ENCODE measurements at places on chromosomes 4 and X.

GRCh38 chr4:3306450-3306849 is 13.6 kb downstream of the RGS12 start:
- no peak for DNase-seq

DNA sequence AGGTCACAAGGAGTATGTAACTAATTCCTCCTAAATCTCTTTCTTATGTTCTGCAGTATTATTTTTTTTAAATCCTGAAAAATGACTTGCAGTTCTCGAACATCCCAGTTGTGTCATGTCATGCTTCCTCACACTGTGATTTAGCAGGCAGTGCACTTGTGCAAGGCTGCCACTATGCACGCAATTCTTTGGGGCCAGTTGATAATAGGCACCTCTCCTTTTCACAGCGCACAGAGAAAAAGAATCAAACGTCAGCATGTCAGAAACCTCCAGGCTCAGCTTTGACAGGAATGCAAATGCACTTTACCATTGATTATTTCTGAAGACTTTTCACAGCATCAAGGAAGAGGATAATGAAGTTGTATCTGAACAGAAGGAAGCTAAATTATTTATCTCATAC is 62.9 kb downstream of the FGF13 start:
- DNase-seq = no peak

DNA sequence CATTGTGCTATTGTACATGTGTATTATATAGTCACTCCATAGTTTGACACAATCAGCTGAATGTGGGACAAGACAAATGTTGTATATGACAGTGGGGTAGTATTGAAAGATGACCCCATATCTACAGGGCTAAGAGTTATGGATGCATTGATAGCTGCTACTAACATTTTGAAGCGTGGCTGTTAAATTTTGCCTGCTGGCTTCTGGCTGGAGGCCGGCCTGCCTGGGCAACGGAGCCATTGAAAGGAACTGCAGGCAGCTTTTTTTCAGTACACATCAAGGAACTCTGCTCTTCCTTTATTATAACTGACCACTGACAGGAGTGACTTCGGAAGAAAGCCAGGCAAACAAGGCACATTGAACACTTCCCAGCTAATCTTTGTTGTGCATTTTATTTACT is 76.1 kb upstream of the TMEM33 start:
- no peak for DNase-seq

- no peak for DNase-seq
Observed at GRCh38 chrX:55742649-55743048, 25.1 kb downstream of the RRAGB start.

GRCh38 chr4:164177753-164178152 is 576.2 kb upstream of the SMIM31 start:
- DNase-seq = no peak

DNA sequence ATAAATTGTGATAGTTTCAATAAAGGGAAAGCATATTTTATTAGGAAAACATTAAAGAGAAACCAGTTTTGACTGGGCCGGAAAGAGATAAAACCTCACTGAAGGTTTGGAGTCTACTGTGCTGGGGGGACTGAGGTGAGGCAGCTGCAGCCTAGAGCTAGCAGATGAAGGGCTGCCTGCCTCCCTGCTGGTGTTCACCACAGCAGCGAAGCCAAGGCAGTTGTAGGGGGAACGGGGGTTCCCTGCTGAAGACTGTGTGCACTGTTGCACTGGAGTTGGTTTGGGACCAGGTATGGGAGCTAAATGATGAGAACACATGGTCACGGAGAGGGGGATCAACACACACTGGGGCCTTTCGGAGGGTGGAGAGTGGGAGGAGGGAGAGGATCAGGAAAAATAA is 546.5 kb upstream of the SMIM31 start:
- DNase-seq = no peak

GRCh38 chr4:81404294-81404693 is 67.4 kb downstream of the RASGEF1B start:
- no peak for DNase-seq

GRCh38 chr4:113355550-113356371 is 306.3 kb downstream of the ANK2 start:
- peak; percentile 91 for DNase-seq

DNA sequence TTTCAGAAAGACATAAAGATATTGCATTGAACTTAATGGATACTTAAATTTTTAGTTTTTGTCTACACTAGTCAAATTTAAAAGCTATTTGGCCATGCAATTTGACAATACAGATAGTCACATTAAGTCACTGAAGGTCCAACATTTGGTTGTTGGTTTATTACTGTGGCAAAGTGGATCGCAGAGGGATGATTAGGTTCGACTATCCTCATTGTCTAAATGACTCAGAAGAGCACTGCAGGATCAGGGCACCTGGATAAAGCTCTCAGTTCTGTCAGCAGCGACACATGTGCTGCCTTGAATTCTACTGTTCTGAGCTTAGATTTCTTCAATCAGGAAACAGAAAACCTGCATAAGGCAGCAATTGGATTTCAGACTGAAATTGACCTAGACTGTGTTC is 130.7 kb downstream of the AMELX start:
- no peak for DNase-seq

- no peak for DNase-seq
Observed at GRCh38 chr4:80305466-80305865, 30.1 kb upstream of the CFAP299 start.

DNA sequence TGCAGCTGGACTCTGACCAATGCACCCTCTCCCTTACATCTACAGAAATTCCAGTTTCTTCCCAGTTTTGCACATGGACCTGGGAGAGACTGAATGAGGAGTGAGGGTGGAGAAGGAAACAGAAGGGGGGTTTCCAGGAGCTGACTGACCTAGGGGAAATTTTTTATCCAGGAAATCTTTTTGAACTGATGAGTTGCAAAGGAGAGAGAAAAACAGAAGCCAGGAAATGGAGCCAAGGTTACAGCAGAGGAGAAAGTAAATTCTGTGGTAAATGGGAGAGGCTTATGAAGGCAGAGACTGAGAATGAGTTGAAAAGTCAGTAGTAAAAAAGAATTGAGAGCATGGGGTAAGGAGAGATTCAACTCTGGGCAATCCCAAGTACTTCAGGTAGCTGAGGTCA is 192.8 kb downstream of the SMIM20 start:
- no peak for DNase-seq

GRCh38 chr4:42809419-42810084 is 83.0 kb upstream of the GRXCR1 start:
- no peak for DNase-seq

DNA sequence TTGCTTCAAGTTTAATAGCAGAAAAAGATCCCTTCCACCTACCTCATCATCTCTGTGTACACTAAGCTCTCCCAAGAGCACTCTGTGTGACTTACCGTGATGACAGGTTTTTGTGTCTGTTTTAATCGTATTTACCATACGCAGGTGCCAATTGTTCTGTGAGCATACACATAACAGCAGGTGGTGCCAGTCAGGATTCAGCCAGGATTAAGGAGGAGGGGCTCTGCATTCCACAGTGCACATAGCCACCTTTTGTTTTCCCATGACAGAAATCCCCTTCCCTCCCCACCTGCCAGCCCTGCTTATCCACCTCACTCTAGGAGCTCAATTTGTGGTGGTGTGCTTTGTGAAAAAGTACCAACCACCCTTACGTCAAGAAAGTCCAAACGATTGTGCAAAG is 14.8 kb downstream of the ANK2 start:
- no peak for DNase-seq

DNA sequence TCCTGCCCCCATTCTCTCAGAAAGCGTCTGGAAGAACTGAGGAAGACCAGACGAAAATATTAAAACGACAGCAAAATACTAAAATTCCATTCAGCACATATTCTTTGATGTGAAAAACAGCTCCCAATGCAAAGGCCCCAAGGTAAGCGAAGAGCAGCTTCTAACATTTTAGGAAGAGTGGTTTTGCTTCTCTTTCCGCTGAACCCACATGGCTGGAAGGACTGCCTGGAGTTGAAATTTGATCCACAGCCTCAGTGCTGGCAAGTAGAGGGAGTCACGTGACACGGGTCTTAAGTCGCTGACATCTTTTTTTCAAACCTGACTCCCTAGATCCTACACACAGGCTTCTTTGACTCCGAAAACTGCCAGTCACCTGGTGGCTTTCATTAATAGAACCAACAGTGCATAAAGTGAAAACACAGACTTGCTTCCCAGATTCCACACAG is at the start of gene FAM13A:
FAM13A (minus strand) TSS at position 233 of the 446 bp plus-strand sequence; CDS start at position 12, 221 bp downstream.
- DNase-seq = no peak
